ENCODE measurements at places on chromosomes 3 and 15.

DNA sequence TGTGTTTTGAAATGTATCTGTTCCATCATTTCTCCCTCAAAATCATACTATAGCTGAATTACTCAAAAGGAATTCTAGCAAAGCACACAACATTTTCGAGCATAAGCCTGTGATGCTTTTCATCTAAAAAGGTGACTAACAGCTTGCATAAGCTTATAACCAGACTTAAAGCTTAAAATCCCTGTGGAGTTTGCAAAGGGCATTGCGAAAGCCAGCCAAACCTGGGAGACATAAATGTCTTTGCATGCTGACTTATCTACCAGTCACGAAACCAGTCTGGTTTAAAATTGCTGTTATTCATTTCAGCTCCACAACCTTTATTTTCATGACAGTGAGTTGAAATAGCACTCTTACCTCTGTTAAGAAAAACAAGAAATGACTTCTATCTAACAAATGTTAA is 35.6 kb upstream of the LIPC start:
- DNase-seq: no peak

DNA sequence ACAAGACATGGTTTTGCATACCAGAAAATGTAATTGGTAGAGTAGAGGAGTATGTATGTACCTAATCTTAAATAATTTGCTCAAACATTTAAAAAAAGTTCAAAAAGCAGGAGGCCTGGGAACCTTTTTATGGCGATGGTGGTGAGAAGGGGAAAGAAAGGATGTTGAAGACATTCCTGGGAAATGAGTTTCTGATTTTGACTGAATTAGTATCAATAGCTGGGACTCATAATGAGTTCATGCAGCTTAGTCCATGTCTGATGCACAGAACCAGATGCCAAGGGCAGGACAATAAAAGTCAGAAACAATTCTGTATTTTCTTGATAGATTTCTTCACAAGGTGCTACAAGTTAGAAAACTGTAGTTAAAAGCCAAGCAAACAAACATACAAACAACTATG is 395.3 kb downstream of the GAP43 start:
- no peak for DNase-seq

- DNase-seq: no peak
Measured at GRCh38 chr3:170982733-170983132, 43.8 kb downstream of the SLC2A2 start.

- no peak for DNase-seq
Measured at GRCh38 chr15:42549032-42549491, 424 bp downstream of the HAUS2 start.

DNA sequence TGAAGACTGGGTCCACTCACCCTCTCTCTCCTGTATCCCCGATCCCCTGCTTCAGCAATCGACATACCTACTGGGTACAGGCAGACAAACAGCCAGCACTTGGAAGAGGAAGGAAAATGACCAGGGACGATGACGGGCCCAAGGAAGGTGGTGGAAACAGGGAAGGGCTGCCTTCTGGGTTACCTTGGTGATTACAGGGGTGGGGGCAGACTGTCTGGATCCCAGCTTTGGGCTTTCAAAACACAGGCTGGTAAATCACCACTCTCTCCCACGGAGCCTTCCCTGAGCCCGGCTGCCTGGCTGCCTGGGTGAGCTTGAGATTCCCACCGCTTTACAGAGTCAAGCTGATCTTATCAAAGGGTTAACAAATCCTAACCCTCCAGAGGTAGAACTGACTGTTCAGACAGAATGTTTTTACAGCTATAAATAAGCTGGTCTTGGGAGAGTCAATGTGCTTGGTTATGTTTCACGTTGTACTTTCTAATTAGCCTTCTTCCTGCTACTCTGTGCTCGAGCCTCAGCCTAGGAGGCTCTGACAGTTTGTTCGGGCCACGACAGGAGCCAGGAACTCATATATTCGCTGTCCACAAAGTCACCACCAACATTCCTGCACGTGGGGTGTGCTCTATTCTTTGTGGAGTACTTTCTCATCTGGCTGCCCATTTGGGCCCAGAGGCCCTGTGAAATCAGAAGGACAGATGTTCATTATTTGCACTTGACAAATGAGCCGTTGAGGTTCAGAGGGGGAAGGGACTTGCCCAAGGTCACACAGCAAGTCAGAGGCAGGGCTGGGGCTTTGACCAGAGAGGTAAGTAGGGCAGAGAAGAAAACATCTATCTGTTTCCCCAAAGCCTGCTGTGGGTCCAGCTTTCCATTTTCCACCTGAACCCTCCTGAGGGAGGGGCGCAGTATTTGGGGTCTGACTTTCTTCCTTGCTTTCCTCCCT is 63.5 kb downstream of the FEM1B start:
- DNase-seq: no peak

- DNase-seq: no peak
Measured at GRCh38 chr15:24054547-24055245, 367.6 kb upstream of the NDN start.

- no peak for DNase-seq
Measured at GRCh38 chr15:70323111-70323851, 225.6 kb upstream of the TLE3 start.

- no peak for DNase-seq
Measured at GRCh38 chr15:81291916-81292522, 31.9 kb downstream of the STARD5 start.

- no peak for DNase-seq
Measured at GRCh38 chr3:48595526-48596121, 495 bp upstream of the COL7A1 start.

DNA sequence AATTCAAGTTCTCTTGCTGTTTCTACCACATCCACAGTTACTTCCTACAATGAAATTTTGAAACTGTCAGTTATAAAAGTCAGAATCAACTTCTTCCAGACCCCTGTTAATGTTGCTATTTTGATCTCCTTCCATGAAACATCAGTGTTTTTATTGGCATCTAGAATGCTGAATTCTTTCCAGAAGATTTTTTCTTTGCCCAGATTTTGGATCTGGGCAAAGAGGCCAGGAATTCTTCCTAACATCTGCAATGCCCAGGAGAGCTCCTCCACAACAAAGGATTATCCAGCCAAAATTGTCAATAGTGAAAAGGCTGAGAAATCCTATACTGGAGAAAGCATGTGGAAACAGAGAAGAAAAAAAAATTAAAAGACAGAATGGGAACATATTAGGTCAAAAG is 75.5 kb downstream of the SERPINI1 start:
- no peak for DNase-seq

DNA sequence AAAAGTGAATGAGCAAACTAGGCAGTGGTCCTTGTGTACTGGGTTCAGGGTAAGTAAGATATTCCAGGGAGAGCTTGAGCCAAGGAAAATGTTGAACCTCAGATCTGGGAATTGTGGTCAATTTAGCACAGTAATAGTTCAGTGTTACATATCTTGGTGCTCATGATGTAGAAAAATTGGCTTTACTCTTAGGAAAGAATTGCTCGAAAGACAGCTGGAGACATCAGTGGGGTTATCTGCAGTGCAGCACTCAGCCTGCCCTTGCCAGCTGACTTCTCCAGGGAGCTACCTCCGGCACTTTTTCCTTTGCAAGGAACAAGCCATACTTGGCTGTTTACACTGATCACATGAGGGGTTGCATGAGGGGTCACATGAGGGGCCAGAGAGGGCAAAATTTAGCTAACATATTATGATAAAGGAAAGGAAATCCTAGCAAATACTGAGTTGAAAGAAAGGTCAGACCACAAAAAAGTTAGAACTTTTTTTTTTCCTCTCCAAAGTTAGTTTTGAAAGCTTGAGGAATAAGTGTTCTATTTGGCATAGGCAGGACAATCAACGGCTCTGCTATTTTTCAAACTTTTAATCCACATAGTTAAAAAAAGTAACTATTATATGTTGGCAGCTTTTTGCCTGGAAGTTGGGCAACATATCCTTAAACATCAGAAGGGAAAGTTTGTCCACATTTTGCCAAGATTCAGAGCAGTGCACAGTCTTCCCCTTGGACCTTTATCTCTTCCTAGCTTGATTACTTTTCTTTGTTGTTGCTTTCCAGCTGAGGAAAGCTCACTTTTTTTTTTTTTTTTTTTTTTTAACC is 92.4 kb downstream of the COL6A6 start:
- DNase-seq: no peak

- no peak for DNase-seq
Measured at GRCh38 chr3:58179235-58180098, 31.3 kb downstream of the DNASE1L3 start.

DNA sequence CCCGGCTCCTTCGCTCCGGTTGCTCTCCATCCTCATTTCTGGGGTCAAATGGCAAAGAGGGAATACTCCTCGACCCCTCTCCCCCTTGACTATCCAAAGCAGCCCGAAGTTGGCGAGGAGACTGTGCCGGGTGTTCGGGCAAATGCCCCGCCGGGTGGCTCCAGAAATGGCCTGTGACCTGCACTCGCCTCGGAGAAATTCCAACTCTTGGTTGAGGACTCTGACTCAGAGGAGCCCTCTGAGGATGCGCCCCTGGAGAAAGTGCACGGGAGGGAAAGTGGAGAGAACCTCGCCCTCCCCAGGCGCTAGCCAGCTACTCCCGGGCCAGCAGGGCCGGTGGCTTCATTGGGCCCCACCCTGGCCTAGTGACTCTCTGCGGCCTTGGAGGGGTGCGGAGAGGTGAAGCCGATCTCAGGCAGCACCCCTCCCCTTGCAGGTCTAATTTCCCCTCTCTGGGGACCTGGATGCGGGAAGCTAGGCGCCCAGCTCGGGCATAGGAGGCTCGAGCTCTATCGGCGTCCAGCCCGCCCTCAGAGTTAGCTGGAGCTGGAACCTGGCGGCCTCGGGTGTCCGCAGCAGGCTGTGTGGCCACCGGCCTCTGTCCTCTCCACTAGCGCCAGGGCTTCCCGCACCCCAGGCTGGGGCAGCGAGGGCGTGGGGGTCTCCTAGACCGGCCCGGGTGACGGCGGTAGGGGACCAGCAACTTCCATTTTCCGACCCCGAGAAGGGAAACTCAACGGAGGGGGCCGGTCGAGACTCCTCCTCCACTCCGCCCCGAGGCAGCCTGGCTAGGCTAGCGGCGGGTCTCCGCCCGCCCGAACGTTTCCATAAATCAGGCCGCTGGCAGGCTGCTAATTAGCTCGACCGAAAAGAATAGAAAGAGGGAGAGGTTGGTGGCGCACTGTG is 29.4 kb downstream of the NR2F2 start:
- DNase-seq: no peak

DNA sequence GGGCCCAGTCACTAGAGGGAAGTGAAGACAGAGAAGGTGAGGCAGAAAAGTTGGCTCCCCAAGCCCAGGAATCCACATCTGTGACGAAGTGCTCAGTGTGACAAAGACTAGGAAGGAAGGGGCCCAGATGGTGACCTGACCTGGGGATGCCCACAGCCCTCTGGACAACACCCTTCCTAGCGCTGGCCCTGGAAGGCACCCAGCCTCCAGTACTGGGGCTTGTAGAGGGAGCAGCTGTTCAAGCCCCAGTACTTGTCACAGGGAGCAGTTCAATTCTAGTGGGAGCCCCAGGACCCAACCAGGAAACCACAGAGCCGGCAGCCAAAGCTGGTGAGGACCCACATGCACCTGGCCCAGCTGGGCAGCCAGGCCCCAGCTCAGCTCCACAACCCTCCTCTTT is 190.8 kb downstream of the XXYLT1 start:
- no peak for DNase-seq

DNA sequence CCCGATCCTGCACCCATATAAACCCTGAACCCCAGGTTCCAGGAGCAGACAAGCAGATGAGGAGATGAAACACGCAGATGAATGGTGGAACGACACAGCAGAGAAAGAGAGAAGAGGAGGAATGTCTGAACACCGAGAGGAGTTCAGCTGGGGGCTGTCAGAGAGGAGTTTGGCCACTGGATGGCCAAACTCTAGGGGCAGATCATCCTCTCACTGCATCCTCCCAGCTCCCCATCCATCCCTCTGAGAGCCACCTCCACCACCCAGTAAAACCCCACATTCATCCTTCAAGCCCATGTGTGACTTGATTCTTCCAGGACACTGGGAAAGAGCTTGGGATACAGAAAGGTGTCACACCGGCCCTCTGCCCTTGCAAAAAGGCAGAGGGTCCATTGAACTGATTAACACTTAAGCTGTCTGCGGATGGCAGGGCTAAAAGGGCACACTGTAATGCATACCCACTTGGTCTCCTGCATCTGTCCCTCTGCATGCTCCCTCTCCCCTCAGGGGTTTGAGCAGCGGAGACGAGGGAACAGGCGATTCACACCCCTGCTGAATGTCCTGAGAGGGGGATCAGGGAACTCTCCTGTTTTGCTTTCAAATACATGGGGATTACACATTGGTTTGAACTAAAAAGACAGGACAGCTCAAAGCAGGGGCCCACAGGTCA is 53.8 kb downstream of the TMED3 start:
- no peak for DNase-seq

- DNase-seq: no peak
Measured at GRCh38 chr15:60162968-60163355, 158.9 kb downstream of the FOXB1 start.

DNA sequence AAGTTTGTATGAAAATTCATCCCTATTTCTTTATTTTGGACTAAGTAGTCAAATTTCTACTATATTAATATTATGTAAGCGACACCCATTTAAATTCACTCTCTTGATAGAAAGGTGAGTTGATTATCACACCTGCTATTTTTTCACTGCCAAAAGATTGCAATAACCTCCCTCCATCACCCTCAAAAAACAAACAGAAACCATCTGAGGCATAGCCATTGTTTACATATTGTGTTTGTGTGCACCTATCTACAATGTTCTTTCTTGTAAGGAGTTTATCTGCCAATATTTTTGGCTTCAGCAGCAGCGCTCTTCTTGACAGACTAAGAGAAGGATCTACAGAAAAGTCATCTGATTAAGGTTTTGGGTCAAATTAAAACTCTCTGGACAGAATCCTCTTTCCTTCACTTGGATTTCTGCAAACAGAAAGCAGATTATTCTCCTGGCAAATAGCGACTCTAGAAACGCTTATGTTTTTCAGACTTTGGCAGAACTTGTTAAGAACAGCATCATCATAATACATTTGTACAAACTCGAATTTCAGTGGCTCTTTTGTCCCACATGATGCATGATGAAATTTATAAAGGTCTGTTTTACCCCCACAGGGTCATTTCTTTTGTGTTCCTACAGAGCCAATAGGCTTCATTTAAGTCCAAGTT is 48.6 kb downstream of the KCNMB2 start:
- DNase-seq: no peak

DNA sequence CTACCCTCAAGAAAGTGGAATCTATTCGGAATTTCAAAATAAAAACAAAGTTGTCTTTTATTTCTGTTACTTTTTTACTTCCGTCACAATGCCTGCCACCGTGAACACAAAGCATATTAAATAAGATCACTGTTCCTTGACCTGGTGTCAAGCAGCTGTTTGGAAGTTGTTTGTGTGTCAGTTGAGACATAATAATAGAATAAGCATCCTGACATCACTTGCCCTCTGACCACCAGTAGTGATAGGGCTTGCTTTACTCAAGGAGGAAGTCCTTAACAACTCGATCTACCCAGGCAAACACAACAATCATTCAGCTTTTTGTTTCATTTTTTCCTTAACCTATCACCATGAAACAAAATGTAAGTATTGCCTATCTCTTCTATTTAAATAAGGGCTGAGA is 454.4 kb upstream of the RASGRP1 start:
- DNase-seq: no peak

GRCh38 chr15:68192804-68193486 is 12.2 kb downstream of the CALML4 start:
- DNase-seq: no peak

Measured in hypothalamus (tissue), 51 donors.